Right renal pelvis (tissue), 4 donors: ENCODE measurements at places on chromosomes 3 and 15. TPM values are rescaled to one million over a fixed set of nuclear protein-coding genes. Genes with fewer than 3 reads are reported as not detected.

Gene SMAD3
- polyA plus RNA-seq = 53.1 TPM

Gene FBXW12
- 0.45 TPM for polyA plus RNA-seq

Gene AGTR1
- polyA plus RNA-seq = 23.6 TPM

Gene KIF7
- polyA plus RNA-seq = 10.3 TPM

Gene PLCB2
- polyA plus RNA-seq = 7.9 TPM

Gene GABRG3
- polyA plus RNA-seq = 2.2 TPM

DNA sequence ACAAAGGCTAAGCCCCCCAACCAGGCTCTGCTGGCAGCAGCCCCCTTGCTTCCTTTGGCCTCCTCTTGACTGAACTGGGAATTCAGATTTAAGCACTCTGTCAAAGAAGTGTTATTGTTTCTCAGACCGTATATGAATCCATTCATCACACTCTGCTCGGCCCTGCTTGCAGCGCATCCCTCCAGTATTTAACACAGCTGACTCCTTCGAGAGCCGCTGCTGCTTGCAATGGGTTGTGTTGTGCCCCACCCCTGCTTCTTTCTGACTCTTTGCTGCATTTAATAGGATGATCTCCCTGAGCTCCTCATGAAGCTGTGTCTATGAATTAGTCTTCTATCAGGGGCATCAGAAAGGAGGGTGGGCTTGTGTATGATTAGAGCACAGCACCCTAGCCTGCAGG is 31.2 kb downstream of the C3orf20 start:
- no peak for DNase-seq

DNA sequence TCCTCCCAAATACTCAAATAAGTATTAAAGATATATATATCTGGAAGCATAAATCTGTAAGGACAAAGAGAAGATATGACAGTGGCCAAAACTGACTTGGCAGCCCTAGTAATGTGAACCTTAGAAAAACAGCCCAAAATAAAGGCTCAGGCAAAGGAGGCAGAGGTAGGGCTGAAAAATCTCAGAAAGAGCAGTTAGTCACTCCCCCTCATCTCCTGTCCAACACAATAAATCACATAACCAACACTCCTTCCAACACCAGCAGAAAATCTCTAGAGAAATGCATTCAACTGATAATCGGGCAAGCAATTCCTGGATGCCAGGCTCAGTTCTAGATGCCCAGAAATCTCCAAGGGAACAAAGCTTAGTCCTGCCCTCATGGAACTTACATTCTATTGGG is 22.1 kb upstream of the CHRM5 start:
- peak; percentile 43 for DNase-seq

DNA sequence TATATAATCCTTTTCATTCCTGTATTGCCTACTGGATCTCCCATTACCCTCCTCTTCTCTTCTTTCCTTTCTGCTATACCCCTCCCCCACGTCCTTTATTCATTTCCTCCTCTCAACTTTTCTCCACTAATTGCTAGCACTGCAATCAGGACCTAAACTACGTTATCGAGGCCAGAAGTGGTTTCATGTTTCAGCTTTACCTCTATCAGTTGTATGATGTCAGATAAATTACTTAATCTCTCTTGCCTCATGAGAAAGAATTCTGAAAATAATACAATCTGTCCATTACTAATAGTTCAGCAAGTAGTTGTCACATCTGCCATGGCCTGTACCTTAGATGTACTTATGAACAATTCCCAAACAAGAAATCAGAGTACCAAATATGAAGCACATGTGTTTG is 10.6 kb downstream of the POPDC2 start:
- DNase-seq = no peak

- no peak for DNase-seq
Measured at GRCh38 chr15:91983729-91984340, 130.3 kb downstream of the SLCO3A1 start.

- no peak for DNase-seq
Measured at GRCh38 chr3:7781395-7781794, 720.2 kb upstream of the LMCD1 start.

GRCh38 chr3:98542623-98543022 is 10.8 kb downstream of the GPR15 start:
- DNase-seq = no peak

DNA sequence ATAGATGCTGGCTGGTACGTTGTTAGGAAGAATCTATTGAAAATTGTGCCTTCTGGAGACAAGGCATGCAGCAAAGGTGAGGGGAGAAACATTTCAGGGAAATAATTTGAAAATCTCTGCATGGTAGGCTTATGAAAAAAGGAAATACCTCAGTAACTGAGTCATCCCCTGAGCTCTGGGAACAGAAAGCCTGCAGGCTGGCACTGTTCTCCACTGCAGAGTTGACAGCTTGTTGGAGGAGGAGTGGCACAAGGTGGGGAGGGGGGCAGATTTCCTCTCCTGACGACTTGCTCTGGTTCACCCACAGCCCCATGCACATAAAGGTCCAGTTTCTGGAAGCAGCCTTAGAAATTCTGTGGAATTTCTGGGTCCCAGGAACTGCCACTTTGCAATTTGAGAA is 179.4 kb downstream of the ABHD5 start:
- no peak for DNase-seq

DNA sequence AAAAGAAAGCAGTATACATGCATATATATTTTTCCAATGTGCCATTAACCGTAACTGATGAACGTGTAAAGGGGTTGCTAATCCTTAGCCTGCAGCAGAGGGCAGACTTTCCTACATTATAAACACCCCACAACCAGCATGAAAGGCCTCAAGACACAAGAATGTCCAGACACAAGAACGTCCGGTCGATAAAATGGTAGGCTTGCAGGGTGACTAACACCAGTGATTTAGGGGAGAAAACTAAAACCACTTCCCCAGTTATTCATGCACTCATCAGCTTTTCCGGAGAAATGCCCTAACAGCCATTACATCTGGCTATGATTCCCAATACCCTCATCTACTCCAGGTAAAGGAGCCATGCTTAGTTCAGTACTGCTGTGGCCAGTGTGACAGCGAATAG is 57.4 kb downstream of the LRTM1 start:
- peak; percentile 56 for DNase-seq

GRCh38 chr3:109023656-109024254 is 70.1 kb upstream of the GUCA1C start:
- peak; percentile 35 for DNase-seq

DNA sequence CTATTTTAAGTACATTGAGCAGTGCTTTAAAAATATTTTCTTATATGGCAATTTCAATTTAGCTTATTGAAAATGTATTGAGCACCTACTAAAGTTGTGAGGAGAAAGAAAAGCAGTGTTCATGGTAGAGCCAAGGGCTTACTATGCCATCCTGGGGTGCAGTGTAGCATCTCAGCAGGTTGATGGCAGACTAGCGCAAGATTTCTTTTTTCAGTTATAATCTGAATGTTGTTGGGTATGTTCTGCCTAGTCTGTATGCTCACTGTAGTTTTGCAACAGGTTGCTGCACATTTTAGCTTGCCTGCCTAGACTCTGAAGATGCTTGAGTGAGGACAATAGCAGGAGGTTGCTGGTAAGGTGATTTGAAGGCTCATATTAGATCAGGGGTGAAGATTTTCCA is 103.1 kb upstream of the UNC13C start:
- DNase-seq = no peak

- DNase-seq = no peak
Measured at GRCh38 chr15:42992626-42993025, 72.0 kb upstream of the TTBK2 start.

DNA sequence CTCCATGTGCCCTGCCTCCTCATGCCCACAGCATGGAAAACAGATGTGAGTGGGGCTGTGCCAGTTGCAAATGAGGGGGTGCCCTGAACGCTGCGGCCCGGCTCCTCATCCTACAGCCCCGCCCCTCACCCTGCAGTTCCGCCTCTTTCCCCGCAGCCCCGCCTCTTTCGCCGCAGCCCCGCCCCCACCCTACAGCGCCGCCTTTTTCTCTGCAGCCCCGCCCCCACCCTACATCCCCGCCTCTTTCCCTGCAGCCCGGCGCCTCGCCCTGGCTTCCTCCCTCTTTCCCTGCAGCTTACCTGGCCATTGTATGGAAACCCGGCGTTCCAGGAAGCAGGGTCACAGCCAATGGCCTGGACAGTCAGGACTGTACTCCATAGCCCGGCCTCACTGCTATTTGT is 284.9 kb downstream of the TLE3 start:
- DNase-seq = no peak

DNA sequence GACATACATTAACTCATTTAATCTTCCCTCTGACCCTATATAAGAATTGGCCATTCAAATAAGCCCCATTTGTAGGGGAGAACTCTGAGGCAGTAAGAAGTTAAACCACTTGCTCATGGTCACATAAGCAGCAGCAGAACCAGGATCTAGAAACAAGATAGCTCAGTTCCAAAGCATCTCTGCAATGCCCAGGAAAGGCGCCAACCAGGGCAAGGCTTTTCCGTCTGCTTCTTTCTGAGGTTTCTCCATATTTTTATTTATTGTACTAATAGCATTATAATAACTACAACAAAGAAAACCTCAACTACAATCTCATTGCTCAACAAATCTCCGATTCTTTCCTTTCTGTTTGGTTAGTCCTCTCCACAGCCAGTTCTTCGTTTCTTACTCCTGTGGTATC is 4.3 kb upstream of the UBE2E2 start:
- DNase-seq = no peak

- peak; percentile 85 for DNase-seq
Measured at GRCh38 chr3:186097663-186098451, 11.0 kb downstream of the ETV5 start.
